ENCODE measurements at places on chromosomes 2 and 18.

DNA sequence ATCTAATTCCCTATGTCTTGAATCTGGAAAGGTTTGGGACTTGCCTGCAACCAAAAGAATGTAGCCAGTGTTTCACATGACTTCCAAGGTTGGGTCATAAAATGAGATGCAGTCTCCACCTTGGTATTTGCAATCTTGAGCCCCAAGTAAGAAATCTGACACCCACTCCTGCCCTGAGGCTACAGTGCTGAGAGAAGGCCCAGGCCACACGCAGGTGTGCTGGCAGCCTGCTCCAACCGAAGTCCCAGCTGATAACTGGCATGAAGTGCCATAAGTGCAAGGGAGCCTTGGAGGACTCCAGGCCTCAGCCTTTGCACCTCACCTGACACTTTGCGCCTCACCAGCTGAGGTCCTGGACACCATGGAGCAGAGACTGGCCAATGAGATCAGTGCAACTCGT is 182.7 kb downstream of the ANAPC1 start:
- DNase-seq: no peak

- DNase-seq: no peak
Observed at GRCh38 chr2:232028071-232028470, 66.6 kb downstream of the DIS3L2 start.

- no peak for DNase-seq
Observed at GRCh38 chr18:6484659-6485058, 69.9 kb upstream of the L3MBTL4 start.

GRCh38 chr2:120783969-120784372 is 48.3 kb downstream of the GLI2 start:
- DNase-seq: no peak

GRCh38 chr2:109348190-109348589 is 219.2 kb downstream of the SH3RF3 start:
- no peak for DNase-seq

GRCh38 chr18:24913507-24914170 is 438.3 kb downstream of the ZNF521 start:
- no peak for DNase-seq

DNA sequence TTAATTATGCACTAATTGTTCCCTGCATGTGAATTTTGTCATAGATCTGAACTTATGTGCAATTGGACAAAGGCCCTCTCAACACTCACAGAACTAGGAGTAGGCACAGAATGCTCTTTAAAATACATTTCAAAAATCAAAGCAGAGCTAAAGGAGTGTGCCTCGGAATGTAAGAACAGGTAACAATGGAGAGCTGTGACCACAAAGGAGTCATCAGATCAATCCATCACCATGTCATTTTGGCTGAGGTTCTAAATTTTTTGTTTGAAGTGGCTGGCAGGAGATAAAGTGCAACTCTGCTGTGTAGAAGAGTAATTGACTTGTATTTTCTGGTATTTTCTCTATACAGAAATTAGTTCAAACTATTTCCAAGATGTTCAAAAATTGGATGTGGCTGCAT is 155.4 kb downstream of the NRP2 start:
- DNase-seq: no peak

- no peak for DNase-seq
Observed at GRCh38 chr18:54734059-54734458, 94.2 kb upstream of the RAB27B start.

DNA sequence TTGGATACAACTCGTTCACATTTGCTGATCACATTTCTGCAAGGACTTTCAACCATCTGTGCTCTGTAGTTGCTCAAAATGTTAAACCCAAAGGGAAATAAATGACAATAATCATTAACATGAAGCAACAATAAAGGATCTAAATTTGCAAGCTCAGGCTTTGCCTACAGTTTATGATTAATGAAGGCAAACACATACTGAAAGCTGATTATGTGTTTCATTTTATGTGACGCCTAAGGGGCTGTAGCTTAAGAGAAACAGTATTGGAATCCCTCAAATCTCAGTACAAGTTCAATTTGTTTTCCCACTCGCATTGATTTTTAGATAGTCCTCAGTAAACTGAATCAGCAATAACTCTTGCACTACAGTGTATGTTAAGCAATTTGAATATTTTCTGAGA is 160.3 kb upstream of the FSIP2 start:
- DNase-seq: no peak

DNA sequence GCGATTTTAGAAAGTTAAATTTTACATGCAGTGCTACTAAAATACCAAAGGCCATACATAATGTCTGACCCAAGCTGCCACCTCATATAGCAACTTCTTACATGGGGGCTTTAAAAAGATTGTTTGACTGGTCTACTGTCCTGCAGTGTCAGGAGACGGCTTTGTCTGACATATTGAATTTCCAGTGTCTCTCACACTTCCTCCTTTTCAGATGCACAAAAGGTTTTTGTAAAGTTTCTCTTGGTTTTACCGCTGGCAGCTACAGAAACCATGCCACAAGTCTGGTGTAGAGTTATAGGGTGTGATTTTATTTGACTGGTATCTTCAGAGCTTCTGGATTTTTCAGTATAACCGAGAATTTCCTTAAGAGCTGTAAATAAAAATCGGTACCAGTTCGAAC is 1.1 kb upstream of the ASAP2 start:
- no peak for DNase-seq

DNA sequence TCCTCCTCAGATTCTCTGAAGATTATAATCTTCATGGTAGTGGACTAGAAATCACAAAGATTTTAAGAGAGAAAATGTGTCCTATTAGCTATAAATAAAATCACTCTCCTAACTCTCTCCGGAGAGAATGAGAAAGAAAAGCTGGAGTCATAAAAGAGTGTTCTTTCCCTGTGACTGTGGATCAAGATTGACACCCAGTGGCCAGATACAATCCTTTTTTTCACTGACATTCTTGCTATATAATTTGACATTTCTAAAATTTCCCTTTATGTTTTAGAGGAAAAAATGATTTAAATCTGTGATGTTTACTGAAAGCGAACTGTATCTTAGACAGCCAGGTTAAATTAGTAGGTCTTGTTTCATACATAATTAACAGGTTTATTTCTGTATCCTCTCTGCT is 35.4 kb upstream of the LRP2 start:
- no peak for DNase-seq

DNA sequence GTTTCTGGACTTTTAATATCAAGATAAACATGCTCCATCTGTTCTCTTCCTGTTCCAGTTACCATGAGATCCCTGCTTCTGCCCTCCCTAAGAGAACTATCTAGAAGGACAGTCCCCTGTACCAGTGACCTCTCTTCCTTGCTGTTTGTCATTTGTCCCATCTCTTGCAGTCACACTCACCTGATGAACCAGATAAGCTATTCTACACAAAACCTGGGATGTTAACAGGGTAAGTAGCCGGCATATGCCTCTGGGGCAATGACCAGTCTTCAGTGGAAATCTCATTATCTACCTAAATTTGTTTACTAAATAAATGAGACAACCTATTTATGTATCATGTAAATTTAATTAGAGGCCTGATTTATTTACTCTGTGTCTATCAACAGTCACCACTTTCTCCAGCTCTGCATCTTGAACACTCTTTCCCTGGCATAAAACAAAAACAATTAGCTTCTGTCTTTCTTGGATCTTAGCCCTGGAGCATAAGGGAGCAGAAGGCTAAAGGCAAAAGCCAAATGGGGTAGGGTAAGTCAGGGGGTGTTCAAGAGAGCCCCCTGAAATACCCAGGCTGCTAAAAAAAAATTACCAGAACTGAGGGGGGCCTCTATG is 337.7 kb downstream of the ALK start:
- no peak for DNase-seq

GRCh38 chr2:20444101-20444992 is 2.5 kb upstream of the RHOB start:
- DNase-seq: no peak

DNA sequence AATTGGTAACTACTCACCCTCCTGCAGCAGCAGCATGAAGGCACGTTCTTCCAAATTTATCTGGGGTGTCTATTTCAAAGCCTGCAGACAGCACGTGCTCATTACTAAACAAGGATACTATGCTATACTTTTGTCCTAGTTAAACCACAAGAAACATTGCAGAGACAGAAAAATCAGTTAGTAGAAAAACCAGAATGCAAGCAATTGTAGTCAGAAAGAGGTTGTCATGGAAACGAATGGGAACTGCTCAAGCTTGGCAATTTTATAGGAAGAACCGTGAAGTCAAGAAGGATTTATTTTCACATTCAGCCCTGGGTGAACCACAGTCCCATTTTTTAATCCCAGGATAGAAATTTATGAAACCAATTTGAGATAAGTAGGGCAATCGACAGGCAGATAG is 162.2 kb upstream of the PGAP1 start:
- DNase-seq: no peak

DNA sequence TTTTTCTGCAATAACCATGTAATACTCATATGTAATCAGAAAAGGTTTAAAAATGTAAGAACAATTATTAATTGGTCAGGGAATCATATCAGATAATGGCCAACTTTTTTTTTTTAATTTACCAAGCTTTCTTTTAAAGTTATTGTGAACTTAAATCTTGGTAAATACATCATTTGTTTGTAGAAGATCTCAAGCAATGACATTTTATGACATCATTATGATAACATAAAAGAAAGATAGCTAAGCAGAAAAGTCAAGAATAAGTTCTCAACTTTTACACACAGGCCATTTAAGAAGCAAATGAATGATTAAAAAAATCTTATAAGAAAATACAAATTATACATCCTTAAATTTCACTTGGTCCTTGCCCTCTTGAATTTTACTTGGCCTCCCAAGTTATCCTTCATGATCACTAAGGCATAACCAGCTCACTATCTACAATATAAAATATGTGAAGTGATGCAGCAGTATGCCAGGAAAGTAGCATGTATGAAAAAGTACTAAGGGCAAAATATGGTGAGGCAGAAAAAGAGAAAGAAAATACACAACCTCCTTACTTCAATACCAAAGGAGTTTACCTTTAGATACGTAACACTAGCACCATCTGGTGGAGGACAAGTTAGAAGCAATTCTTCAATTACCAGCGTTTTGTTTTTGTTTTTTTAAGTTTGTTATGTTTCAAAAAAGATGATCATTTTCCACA is 116.6 kb downstream of the SRBD1 start:
- peak; percentile 62 for DNase-seq

DNA sequence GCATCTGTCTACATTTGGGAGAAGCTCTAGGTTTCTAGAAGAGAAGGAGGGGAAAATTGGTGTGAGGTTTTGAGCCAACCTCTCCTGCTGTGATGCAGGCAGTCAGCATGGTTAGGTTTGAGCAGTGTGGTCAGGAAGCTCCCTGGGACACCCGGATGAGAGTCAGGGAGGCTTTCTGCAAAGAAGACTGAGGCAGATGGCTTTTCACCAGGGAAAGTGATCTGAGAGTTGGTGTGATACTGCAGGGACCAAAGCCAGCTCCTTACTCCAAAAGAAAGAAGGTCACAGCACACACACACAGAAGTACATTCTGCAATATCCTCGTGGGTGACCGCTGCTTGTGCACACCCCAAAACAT is 75.8 kb upstream of the BCL11A start:
- DNase-seq: no peak

GRCh38 chr2:32474381-32474780 is 117.6 kb downstream of the BIRC6 start:
- no peak for DNase-seq

DNA sequence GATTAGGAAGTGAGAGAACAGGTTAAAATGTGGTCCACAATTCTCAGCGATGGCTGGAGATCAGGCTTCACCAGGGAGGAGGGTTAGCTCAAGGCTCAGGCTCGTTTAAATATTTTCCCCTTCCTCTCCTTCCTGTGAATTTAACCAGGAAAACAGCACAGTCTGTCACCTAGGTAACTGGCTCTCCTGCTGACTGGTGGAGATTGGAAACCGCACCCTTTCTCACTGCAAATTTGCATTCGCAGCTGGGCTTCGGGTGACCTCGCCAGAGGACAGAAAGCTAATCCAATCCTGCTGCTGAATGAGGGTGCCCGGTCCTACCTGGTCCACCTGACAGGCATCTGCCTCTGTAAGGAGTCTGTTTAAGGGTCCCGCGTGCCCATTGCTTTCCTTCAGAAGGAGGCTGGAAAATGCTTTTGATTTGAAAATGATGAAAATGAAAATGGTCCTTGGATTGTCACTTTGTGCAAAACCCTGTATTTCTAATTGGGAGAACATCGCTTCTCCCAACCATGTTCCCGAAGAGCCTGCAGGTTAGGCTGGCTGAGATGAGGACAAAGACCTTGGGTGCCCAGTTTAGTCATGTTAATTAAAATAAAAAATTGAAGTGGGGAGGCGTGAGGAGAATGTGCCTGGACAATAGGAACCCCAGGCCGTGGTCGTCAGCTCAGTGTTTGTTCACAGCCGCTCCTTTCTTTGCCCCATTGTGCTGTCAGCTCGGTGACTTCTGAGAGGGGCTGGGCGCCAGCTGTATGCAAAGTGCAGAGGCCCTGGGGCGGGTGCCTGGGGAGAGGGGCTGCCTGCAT is 43.4 kb upstream of the MTCL1 start:
- DNase-seq: no peak

GRCh38 chr2:197487385-197487784 is 12.3 kb downstream of the HSPD1 start:
- no peak for DNase-seq

DNA sequence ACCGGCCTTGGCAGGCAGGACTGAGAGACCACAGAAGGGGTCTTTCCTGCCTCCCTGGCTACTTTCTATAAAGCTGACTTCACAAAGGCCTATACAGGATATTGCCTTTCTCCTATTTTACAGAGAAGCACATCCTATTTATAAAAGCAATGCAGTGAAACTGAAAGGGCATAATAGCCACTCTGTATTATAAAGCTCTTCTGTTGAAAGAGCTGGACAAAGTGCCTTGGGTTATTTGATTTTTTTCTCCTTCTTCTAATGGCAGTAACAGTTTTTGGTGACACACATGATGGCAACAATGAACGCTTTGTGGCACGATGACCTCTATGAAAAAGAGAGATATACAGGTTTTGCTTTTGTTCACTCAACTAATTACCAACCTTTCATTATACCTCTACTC is 281.1 kb downstream of the ZNF516 start:
- DNase-seq: no peak

DNA sequence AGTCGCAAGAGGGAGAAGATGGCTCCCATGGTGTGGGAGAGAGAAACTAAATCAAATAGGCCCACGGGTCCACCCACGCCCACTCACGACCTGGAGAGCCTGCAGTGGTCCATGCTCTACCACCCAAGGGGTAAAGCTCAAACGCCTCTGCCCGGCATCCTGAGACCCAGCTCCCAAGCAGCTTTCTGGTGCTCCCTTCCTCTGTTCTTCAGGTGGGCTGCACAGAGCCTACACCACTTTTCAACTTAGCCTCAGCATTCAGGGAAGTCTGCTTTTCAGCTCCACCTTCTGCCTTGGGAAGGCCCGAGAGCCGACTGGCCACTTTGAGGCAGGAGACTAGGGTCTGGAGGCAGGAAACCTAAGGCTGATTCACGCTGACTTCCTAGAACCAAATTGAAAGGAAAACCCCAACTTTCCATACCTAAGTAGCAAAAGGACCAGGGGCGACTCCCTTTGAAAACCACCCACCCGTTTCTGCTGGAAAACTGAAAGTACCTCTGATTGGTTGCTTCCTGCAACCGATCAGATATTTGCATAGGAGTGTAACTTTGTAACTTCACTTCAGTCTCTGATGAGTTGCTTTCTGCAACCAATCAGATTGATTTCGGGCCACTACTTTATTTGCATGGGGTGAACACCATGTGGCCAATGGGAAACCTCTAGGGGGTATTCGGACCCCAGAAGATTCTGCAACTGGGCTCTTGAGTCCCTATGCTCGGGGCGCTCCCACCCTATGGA is 26.8 kb upstream of the SPATA3 start:
- no peak for DNase-seq
